ENCODE measurements at places on chromosomes 4 and X. TPM values are rescaled to one million over a fixed set of nuclear protein-coding genes. Genes with fewer than 3 reads are reported as not detected.

Gene DMP1
- total RNA-seq, result not detected

Gene PAGE3
- not detected for total RNA-seq

Gene PRSS12
- 1.2 TPM for total RNA-seq

DNA sequence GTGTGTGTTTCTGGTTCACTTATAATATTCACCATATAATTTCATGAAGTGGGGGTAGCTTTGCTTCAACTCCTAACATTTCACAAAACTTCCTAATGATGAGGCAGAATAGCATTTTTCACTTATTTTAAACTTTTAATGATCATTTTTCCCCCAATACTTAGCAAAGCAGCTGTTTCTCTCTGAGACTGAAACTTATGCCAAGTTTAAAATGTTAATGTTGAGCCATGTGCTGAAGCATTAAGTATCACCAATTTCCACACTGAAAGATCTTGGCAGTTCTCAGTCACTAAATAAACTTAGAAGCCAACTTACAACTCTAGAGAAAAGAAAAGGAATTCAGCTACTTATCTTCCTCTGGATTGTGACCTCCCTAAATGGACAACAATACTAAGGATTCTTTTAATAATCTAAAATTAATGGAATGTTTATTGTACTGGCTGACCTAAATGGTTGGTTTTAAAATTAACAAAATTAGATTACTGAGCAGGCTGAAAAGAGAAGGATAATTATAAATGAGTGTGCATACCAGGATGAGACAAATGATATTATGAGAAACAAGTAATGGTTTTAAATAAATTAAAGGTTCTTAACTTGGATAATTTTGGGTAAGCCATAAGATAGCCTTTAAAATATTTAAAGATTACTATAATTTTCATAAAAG, 1429.4 kb upstream of the ADGRL3 start:
- H3K27ac ChIP-seq, result no peak overlapping the region
- no peaks in the 10 kb centered on the region for H3K36me3 ChIP-seq
- no peak overlapping the region for H3K4me3 ChIP-seq
- peaks cover 2% of the 10 kb centered on the region for H3K27me3 ChIP-seq
- no peaks in the 10 kb centered on the region for H3K4me1 ChIP-seq

DNA sequence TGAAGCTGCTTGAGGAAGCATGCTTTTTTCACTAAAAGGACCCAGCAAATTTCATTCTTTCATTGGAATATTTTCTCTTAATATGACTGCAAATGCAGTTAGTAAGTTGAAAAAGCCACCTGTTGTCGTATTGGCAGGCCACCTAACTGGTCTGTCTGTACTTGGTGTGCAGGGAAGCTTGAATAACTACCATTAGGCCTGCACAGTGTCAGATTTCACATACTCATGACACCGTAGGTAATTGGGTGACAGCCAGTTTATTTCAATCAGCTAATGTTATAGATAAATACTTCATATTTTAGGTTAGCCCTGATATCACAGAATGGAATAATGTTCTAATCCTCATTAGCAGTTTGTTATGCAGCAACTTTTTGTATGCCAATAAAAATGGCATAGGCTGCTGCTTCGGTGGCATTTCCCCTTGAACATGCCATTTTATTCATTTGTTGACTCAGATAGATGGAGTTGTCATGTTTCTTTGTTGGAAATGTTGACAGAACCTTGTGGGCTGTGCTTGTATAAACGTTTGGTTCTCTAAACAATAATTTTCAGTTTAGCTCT, 173.7 kb downstream of the RPA4 start:
- H3K27me3 ChIP-seq, result no peaks in the 10 kb centered on the region
- no peak overlapping the region for H3K27ac ChIP-seq
- H3K4me3 ChIP-seq, result no peak overlapping the region
- H3K36me3 ChIP-seq, result no peaks in the 10 kb centered on the region
- H3K4me1 ChIP-seq, result no peaks in the 10 kb centered on the region
- no peak for DNase-seq

DNA sequence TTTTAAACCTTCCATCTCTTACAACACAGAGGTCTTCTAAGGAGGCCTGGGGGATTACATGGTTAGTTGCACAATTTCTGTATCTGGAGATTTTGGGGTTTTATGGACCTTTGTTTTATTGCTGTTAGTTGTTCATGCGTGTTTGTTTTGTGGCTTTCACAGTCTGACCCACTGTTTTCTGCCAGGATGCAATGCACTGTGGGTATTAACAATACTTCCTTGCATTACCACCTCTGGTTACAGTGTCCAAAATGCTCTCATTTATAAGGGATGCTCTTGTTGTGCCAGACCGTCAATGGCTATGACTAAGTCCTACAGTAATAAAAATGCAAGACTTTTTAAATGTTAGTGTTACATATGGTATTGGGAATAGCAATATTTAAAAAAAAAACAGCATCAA, 730.2 kb downstream of the KCTD8 start:
- H3K27me3 ChIP-seq, result no peaks in the 10 kb centered on the region
- H3K4me1 ChIP-seq, result no peaks in the 10 kb centered on the region
- H3K27ac ChIP-seq, result no peak overlapping the region
- no peaks in the 10 kb centered on the region for H3K36me3 ChIP-seq
- no peak overlapping the region for H3K4me3 ChIP-seq

Gene NAA11
- not detected for total RNA-seq

GRCh38 chr4:48968814-48969213, 17.3 kb upstream of the CWH43 start:
- no peak overlapping the region for H3K4me3 ChIP-seq
- no peaks in the 10 kb centered on the region for H3K4me1 ChIP-seq
- H3K27me3 ChIP-seq, result no peaks in the 10 kb centered on the region
- H3K27ac ChIP-seq, result no peak overlapping the region
- no peak for DNase-seq

- DNase-seq, result peak; percentile 60
- no peaks in the 10 kb centered on the region for H3K36me3 ChIP-seq
- H3K27me3 ChIP-seq, result no peaks in the 10 kb centered on the region
- H3K27ac ChIP-seq, result no peak overlapping the region
- H3K4me1 ChIP-seq, result peaks cover 5% of the 10 kb centered on the region
These were observed 15.2 kb downstream of the CTBP1 start for GRCh38 chr4:1233641-1234308.

DNA sequence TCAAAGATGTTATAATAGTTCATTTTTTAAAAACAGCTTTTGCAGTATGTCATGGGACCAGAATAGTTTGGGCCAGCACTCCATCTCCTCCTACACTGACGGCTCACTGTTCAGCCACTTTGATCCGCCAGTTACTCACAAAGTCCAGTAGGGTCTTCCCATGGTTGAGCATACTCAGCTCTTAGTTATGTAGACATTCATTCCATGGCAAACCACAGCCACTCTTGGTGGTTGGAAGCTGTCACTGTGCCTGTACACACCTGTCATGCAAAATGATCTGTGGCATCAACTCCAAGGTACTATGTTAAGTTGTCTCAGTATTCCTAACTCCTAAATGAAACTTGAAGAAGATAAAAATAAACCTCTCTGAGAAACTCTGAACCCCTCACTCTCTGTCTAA, 127.2 kb downstream of the NR3C2 start:
- DNase-seq, result no peak
- no peaks in the 10 kb centered on the region for H3K27me3 ChIP-seq
- H3K27ac ChIP-seq, result no peak overlapping the region
